ENCODE measurements at places on chromosomes 7 and 10.

DNA sequence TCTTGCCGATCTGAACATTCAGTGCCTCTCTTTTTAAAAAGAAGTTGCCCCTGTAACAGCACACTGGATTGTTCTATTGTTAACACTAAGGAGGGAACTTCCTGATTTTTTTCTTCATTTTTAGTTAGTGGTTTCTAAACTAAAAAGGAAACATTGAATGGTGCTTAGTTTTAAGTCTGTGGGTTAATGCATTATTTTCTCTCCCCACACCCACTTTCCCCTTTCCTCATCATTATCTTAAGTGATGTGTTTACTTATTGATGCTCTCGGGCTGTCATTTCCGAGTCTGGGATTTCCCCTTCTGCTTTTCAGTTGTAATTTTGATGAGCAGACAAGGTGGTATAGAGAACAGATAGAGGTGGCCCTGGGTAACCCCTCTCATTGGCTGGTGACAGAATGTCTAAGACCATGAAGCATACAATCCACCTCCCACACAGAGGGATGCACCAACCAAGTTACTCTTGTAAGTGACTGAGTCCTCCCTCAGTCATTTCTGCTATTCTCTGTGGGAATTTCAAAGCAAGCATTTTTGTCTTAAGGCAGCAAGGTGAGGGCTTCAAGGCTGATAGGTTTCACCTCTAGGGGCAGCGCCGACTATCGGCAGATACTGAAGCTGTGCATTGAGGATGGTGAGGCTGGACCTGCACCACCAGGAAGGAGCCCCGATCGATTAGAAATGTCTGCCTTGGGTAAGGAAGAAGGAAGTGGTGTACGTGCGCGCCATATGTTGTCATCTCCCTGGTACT, 49.5 kb downstream of the CHN2 start:
- DNase-seq, result peak; percentile 6

DNA sequence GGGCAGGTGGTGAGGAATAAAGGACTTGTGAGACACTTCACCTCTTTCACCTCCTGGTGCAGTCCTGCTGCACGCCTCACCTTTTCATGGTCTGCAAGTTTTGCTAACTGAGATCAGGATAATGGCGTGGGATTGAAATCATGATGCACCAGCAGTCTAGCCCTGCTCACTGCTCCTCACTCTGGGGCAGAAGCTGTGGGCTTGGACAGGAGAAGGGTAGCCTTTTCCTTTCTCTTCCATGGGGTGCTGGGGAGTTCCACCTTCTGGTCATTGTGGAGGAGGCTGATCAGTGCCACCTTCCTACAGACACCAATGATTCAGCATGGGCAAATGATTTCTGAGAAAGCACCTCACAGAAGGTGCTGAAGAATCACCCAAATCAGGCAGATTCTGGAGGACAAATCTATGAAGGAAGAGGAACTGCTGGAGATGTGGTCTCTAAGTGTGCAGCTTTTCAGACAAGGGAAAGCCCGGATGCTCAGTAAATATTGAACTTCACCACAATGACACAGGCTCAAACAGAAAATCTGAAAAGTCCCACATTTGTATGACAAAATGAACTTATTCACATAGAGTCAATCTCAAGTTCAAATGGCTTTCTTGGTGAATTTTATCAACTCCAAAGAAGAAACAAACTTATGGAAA, 19.7 kb downstream of the MBL2 start:
- DNase-seq, result no peak

DNA sequence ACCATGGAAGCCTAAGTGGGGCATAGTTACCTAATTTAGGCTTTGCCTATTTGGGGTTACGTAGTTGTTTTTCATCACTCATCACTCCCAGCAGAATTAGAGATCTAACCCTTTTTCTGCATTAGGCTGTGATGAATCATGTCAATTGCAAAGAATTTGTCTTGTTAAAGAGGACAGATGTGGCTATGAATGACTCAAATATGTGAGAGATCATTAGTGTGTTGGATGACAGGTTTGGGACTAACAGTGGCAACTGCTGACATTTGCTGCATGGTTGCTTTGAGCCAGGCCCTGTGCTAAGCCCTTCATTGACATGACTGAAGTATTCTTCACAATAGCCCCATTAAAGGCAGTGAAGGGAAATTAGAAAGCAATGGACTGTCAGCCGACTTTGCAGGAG, 83.4 kb upstream of the BMPER start:
- DNase-seq, result no peak

DNA sequence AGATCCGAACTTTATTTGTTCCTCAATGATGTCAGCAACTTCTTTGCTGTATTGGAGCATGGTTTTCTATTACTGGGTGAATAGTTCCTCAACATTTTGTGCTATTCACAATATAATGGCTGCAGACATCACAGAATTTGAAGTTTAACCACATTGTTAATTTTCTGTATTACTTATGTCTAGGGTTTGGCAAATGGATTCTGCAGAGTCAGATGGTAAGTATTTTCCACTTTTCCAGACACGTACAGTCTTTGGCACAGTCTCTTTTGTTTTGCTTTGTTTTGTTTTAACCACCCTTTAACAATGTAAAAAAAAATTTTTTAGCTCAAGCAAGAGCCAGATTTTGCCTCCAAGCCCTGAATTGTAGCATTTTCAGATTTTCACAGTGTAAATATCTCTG, 36.8 kb upstream of the FOXK1 start:
- DNase-seq, result no peak

DNA sequence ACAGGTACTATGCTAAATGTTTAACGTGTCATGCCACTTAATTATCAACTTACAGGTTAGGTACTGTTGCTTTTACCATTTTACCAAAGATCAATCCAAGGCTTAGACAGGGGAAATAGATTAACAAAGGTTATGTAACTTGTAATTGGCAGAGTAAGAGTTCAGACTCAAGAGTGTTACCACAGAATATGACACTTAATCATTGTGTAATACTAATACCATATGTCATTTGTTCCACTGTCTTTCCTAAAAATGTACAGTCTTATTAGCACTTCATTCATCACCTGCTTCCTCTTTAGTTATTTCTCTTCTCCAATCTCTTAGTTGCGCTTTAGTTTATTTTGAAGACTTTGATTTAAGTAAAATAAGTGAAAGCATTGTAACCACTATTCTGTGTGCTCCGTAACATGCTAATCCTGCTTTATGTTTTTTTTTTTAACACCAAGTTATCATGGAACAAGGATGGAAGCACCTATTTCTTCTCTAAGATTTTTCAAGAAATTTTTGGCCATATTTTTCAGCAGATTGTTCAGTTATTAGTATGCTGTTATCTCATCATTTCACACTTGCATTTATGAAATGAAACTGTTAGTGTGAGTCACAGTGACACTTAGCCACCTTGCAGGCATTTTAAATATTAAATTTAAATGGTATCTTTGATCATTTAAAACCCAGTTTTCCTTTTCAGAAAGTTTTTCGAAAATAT, 197.3 kb downstream of the PHF14 start:
- no peak for DNase-seq

DNA sequence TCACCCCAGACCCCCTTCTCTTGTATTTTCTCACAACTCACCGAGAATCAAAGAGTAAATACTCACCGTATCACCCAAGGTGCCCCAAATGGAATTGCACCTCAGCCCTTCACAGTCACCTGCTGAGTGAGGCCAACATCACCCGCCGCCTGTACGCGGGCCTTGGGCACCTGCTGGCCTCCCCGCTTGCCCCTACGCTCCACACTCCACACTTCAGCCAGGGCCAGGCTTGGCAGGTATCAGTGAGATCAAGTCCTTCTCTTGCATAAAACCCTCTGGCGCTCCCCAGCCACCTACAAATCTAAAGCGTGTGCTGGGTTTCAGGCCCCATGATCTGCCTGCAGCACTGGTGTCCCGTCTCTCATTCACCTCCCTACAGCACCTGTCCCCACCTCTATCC, 300.6 kb downstream of the GFRA1 start:
- DNase-seq, result no peak

- no peak for DNase-seq
These were observed 466.2 kb downstream of the TYW1 start for GRCh38 chr7:67462781-67463191.

DNA sequence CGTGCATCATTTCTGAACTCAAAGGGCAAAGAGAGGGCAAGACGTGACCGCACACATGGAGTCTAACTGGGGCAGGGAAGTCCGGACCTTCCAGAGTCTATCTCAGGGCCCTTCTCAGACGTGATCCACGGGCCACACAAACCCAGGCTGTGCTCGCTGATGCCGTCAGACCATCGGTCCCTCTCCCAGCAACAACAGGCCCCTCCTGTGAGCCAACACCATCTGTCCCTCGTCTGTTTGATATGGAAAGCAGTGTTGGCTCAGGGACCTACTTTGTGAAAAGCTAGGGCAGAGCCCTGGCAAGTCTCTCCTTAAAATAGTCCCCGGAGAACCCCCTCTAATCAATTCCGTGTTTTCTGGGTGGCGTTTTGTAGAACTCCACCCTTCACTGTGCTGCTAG, 208.8 kb downstream of the TCERG1L start:
- DNase-seq, result no peak

DNA sequence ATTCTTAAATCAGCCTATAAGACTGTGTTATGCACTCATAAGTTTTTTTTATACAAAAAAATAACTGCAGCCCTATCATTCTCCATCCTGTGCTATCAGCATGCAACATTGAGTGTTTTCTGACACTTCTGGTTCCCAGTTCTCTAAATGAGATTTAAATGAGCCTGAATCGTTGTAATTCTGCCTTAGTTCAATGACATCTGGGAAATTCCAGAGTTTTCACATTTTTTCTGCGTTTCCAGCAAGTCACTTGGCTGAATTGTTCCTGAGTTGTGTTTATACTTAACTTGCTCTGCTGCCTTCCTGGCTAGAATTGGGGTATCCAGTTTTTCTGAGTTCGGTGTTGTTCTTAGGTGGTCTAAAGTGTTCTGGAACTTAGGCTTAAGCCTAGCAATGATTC, 636.1 kb upstream of the FZD8 start:
- no peak for DNase-seq

DNA sequence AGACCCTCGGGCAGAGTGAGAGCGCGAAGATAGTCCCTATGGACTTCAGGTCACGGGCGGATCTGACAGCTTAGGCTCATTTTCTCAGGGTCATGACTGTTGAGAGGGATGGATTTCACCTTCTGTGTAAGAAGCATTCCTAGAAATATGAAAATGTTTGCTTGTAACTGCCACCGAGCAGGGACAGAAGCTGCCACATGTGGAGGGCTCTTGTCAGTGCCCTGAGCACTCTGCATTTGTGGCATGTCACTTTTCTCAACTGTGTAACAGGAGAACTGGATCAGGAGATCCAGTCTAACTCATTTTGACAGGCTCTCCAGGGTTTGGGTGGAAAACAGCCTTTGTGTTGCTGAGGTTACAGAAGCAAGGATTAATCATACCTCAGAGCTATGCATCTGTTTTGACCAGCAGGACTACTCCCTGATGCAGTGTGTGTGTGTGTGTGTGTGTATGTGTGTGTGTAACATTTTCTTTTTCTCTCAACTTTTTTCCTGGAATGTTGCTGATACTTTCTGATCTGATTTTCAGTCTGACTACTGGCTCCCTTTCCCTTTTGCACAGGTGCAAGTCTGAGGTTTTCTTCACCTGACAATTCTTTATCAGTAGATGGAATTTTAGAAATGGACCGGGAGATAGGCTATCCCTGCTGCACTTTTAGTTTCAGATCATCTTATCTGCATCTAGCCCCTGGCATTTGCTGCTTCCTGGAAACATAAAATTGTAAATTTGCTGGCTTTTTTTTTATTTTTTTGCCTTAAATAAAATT, 183.3 kb downstream of the STK31 start:
- DNase-seq, result no peak

DNA sequence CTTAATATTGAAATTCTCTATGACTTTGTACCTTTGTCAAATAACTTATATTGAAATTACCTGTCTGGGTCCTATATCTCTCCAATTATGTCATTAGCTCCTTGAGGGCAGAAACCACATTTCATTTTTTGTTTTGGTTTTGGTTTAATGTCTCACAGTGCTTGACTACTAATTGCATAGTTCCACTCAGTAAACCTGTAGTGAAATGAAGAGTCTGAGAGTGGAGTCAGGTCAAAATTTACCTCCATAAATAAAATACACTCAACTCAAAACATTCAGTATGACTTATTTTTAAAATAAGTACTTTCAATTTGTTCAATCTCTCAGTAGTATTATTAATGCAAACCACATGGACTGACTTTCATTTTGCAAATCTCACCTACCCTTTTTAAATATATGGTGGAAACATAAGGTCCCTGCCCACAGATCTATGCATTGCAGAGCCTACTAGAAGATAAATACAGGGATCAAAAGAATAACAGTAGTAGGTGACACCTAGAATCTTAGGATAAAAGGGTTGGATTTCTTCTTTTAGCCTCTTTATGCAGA, 32.5 kb downstream of the PDE1C start:
- no peak for DNase-seq

DNA sequence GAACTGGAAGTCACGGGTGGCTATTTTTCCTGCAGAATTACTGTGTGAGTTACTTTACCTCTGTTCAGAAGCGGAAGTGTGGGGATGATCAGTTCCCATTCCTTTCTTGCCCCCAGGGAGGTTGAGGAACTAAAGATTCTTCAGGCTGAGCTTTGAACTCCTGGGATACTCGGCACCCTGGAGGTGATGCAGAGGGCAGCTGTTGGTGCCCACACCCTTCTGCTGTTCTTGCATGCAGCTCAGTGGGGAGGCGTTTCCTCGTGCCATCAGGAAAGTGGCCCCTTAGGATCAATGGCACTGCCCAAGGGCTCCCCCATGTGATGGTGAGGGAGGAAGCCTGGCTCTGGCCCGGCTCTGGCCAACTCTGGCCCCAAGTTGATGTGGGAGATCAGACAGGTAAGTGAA, 44.7 kb upstream of the MXI1 start:
- DNase-seq, result no peak

GRCh38 chr10:12729885-12730284, 271.6 kb downstream of the CCDC3 start:
- no peak for DNase-seq

- no peak for DNase-seq
These were observed 1211.3 kb downstream of the REEP3 start for GRCh38 chr10:64732372-64732957.

GRCh38 chr7:37901236-37901827, 15.3 kb downstream of the SFRP4 start:
- DNase-seq, result no peak

- no peak for DNase-seq
These were observed 45.8 kb upstream of the RHEB start for GRCh38 chr7:151565541-151565940.

- no peak for DNase-seq
These were observed 190.8 kb downstream of the GFRA1 start for GRCh38 chr10:116082206-116082605.

DNA sequence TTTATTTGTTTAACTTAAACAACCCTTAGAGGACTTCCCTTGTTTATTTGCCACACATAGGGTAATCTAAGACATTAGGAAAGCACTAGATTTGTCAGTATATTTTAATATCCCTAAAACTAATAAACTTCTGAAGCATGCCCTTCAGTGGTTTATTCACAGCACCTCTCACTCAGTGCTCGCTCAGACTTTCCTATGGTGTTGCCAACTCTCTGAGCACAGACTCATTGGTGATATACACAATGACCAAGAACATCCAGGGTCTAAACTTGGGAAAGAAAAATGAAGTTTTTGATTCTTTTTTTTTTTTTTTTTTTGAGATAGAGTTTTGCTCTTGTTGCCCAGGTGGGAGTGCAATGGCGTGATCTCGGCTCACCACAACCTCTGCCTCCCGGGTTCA, 82.2 kb downstream of the RAB11FIP2 start:
- no peak for DNase-seq

Data from stimulated activated CD8-positive, alpha-beta memory T cell treated with anti-CD3 and anti-CD28 coated beads, Interleukin-15, amount 100 ng/mL, for 1 hour (primary cell).